Activated CD4-positive, alpha-beta T cell treated with anti-CD3 and anti-CD28 coated beads for 4 hours (primary cell): ENCODE measurements at places on chromosomes 16 and 17.

DNA sequence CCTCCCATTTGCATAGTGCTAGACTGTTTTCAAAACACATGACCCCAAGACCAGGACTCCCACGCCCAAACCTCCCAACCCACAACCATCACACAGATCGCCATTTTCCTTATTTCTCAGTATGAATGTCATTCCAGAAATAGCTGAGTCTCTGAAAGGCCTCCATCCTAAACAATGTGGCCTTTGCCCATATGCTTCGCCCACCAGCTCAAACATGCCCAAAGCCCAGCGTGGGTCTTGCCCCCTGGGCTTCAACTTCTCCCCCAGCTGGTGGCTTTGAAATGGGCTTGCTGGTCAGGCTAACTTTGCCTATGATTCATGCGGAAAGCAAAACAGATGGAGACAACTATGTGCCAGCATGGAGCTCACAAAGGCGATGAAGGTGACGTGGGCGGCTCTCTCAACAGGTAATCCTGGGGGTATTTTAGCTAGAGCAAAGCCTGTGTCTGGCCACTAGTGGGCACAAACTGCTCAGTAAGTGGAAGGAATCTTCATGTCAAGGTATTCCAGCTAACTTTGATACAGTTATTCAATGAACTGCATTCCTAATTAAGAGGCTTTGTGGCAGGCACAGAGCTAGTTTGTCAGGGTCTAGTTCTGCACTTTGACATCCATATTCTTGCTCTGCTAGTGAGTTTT, 17.1 kb downstream of the PMP22 start:
- no peak for DNase-seq

- DNase-seq: no peak
These were observed 291.2 kb downstream of the IRX3 start for GRCh38 chr16:53995378-53995777.

GRCh38 chr17:50365649-50366393, 7.2 kb downstream of the MRPL27 start:
- DNase-seq: no peak

- no peak for DNase-seq
These were observed 8.7 kb downstream of the DRC3 start for GRCh38 chr17:17981330-17981729.

GRCh38 chr17:65154770-65155589, 17.8 kb downstream of the RGS9 start:
- DNase-seq: no peak

DNA sequence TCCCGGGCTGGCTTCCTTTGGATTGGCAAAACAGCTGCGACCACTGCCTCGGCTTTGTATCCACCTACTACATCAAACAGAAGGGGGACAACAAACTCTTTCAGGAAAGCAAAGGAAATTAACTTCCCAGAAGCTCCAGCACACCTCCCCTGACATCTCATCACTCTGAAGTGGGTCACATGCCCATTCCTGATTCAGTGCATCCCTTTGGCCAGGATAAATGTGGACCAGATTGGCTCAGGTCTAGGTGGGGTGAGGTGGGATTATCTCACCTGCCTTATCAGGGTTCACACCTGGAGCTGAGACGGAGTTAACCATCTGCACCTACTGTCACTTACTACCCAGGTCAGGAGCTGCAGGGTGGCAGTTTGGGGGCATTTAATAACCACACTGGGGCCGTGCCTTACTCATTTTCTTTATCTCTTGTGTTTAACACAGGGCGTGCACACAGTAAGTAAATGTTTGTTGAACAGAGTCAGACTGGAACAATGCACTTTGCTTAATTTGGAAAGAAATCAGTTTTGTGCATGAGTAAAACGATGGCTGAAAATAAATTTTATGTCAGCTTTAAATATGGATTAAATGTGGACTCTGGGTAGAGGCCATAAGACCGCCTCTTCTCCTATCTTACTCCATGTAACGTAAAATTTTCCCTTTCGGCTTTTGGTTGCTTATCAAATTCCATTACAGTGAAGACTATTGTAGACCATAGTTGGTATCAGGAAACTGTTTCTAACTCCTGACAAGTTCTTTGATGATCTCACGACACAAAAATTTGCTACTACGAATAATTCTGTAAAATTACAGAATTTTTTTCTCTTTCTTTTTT, 36.0 kb downstream of the IQCK start:
- no peak for DNase-seq

DNA sequence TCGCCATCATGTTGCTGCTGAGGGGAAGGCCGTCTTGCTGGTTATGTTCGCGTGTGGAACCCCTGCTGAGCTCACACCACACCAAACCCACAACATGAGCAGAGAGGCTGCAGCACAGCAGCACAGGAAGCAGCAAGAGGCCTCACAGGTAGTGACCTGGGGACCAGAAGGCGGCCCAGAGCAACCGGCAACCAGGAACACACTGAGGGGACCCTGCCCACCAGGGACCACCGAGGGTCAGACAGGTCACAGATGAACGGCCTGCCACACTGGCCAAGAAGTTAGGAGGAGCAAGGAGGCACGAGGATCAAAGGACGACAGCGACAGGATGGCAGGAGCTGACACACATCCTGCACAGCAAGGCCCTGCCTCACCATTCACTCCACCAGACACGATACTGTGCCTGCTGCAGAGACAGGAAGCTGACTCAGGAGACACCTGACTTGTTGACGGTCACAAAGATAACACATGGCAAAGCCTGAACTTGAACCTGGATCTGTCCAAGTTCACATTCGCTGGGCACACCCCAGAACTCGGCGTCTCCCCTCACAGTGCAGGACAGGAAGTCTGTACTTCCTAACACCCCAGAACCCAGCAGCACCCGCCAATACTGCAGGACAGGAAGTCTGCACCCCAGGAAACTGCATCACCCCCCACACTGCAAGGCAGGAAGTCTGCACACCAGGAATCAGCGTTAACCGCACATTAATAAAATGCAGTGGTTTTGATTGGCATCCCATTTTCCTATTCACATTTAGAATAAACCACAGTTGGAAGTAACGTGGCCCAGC, 98.5 kb downstream of the ZNF778 start:
- DNase-seq: peak; percentile 71

DNA sequence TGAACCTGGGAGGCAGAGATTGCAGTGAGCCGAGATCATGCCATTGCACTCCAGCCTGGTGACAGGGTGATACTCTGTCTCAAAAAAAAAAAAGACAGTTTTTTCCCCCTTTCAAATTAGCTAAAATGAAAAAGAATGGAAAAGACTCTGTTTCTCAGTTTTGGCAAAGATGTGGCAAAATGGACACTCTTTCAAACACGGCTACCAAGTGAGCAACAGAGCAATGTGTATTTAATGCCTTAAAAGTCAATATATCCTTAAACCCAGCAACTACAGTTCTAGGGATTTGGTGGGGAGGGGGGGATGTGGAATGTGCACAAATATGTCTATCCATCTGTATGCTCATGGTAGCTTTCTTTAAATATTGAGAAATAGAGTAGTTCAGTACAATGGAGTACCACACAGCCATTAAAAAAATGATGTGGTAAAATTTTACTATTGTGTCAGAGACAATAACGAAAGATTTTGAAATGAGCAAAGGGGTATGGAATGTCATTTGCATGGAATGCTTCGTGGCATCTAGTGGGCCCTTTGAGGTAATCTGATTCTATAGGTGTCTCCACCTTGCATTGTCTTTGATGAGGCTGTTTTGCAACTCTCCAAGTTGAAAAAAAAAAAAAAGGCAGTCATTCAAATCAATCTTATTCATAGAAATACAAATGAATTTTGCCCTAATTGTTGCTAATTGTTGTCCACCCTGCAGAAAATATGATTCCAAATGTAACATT, 108.1 kb downstream of the AXIN2 start:
- no peak for DNase-seq

DNA sequence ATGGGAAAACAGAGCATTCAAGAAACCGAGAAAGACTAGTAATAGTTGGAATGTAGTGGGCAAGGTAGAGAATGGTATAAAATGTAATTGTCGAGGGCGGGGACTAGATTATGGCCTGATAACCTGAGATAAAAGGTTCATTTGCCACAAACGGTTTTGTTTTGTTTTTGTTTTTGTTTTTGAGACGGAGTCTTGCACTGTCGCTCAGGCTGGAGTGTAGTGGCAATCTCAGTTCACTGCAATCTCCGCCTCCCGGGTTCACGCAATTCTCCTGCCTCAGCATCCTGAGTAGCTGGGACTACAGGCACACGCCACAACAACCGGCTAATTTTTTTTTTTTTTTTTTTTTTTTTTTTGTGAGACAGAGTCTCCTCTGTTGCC, 1.4 kb downstream of the NEK8 start:
- DNase-seq: no peak

GRCh38 chr16:27381236-27381635, 20.7 kb upstream of the IL21R start:
- DNase-seq: no peak

- no peak for DNase-seq
These were observed 10.3 kb upstream of the GINS2 start for GRCh38 chr16:85698935-85699558.

DNA sequence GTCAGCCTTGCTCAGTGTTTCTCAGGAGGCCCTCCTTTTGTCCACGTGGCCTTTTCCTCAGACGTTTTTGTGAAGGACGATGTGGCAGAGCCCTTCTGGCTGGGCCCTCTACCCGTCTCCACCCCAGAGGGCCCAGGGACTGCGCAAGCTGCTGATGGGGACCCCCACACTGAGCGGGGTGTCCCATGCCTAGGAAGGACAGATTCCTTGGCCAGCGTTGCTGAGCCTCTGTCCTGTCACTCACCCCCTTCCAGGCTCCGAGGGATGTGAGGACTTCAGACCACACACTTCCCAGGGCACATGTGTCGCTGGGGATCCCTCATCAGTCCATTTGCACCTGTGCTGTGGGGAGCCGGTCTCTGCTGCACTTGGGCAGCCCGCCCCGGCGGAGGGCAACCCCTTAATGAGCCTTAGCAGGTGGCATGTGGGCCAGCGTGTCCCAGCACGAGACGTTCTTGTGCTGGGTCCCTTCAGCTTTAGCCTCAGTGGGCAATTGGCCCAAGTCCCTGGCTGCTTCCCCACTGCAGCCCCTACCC, 48.3 kb downstream of the NT5M start:
- DNase-seq: no peak

DNA sequence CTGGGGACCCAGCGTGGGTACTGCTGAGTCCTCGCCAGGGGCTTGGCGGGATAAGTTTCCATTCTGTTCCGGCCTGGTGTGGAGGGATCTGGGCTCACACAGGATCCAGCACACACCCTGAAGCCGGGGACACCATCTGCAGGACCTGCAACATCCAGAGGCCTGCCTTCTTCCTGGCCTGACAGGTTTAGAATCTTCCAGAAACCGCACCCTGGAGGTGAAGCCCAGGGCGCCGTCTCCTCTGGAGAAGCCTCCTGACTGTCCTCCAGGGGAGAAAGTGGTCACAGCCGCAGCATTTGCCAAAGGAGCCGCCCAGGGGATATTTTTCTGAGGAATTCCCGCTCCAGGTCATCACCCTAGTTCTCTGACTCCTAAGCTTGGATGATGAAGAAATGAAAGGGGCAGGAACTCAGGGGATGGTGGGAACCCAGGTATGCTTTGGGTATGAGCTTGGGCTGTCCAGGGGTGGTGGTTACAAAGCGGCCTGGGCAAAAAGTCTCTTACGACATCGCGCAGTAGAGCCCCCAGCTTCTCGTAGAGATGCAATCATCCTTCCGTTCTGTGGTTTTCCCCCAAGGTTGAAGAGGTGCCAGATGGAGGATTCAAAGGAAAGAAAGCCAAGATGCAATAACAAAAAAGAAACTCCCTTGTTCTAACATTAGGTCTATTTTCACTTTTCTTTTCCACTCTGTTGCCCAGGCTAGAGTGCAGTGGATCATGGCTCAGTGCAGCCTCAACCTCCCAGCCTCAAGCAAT, 9.1 kb upstream of the CRISPLD2 start:
- DNase-seq: no peak

GRCh38 chr17:6523330-6523729, 33.0 kb downstream of the PITPNM3 start:
- DNase-seq: no peak

- DNase-seq: no peak
These were observed 105.5 kb upstream of the AXIN2 start for GRCh38 chr17:65666876-65667321.

GRCh38 chr17:74763565-74764387, 12.4 kb downstream of the NAT9 start:
- no peak for DNase-seq

DNA sequence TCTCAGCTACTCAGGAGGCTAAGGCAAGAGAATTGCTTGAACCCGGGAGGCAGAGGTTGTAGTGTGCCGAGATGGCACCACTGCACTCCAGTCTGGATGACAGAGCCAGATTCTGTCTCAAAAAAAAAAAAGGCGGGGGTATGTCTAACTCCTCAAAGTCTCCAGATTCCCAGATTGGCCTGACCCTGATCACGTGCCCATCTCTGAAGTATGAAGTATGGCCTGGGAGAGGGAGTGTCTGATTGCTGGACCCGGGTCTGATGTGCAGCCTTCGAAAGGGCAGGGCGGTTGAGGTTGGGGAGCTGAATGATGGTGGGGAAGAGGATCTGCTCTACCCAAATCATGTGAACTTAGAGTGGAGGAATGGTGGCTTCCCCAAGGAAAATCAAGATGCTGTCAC, 17.3 kb upstream of the AQP8 start:
- no peak for DNase-seq

DNA sequence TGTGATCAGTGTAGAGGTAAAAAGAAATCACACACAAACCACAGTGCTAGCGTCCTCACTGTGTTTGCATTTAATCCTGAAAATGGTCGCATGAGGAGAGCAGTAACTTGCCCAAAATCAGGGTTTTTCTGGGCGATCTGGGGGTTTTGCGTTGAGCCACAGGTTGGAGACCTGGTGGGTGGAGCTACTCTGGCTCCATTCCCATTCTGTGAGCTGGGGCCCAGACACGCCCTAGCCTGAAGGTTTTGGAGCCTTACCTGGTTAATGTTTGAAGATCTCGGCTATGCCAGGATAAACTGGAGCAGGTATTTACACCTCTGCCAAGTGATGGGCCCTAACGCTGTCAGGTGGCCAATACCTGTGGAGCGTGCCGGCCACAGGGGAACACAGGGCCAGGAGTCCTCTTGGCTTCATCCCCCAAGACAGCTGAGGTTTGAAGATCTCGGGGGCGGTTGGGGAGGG, 48.4 kb downstream of the MPRIP start:
- no peak for DNase-seq

DNA sequence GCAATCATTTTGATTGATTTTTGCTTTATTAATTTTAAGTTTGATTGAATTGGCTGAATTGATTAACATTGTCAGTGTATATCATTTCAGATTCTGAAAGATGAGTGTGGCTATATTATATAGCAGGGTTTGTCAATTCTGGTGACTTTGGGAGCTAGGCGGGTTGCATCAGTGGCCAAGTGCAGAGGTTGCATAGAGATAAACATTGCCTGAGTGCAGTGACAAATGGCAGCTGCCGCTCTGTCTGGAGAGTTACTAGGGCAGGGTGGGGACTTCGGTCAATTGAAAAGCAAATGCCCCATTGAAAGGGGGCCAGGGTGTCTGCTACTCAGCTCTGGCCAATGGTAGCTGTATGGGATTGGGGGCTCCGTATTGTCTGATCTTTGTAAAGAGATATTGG, 12.7 kb downstream of the SYT17 start:
- no peak for DNase-seq

GRCh38 chr17:17681744-17682292, 560 bp downstream of the RAI1 start:
- DNase-seq: peak; percentile 50
